Keratinocyte (primary cell): ENCODE measurements at places on chromosomes 13 and 19.

DNA sequence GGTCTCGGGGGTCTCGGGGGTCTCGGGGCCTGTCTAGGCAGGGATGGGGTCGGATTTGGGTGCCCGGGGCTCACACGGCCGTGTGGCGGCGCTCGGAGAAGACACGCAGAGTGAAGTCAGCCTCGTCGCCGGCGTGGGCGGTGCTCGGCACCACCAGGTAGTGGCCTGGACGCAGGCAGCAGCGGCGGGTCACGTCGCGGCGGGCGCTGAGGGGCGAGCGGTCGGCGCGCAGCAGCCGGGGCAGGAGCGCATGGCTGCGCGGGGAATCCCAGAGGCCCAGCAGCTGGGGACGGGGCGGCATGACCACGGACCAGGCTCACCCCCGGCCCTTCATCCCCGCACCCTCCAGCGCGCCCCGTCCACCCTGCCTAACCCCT is 8.2 kb downstream of the CAPN12 start:
- no peak for DNase-seq

DNA sequence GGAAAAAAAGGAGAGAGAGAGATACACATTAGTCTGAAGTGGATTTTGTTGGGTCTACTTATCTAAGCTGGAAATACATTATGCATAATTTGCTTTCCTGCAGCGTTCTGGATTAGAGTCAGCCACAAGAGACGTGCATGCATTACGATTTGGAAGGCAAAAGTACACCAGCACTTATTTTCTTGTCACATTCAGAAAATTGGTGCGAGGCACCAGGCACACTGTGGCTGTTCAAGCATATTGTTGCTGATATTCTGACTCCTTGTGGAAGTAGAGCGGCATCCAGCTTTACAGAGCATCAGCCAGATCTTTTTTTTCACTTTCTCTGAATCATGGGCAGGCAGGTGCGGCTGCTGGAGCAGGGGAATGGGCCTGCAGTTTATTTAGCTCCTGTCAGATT is 905.6 kb upstream of the SPRY2 start:
- no peak for DNase-seq

- DNase-seq: no peak
Measured at GRCh38 chr19:49064768-49065611, at the start of gene NTF4. Gene NTF4 (minus strand): TSS chr19:49064818. CDS start chr19:49061997, 2,821 bp downstream.

- no peak for DNase-seq
Measured at GRCh38 chr13:26021516-26021915, 30.3 kb downstream of the SHISA2 start.

GRCh38 chr19:9058905-9059667 is 27.8 kb upstream of the OR1M1 start:
- no peak for DNase-seq

DNA sequence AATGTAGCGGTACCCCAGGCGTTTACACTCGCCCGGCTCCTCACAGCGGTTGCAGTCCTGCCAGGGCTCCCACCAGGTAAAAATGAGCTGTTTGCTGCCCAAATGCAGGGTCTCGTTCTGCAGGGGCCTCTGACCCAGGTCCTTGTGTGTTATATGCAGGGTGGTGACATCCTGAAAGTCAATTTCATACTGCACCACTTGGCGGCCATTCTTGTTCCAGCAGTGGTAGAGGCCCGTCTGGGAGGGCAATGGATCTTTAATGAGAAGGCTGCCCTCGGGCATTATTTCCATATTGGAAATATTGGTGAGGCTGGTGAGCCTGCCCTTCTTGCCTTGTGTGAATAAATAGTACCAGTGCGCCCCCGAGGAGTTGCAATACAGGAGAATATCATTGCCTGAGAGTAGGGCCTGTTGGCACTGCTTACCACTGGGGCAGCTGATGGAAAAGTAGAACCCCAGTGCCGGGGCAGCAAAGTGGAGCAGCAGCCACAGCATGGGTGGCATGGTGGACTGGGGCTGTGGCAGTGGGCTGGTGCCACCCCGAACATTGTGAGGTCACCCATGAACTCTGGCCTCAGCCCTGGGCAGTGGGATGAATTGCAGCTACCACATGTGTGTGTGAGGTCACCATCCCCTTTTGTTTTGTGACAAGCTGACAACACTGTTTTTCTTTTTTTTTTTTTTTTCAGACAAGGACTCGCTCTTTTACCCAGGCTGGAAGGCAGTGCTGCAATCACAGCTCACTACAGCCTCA is at the start of gene FAM187B:
Gene FAM187B (minus strand): TSS at position 563 of the 754 bp plus-strand sequence. CDS start 59 bp downstream, at position 504.
- DNase-seq: no peak

GRCh38 chr13:100887729-100888151 is 213.1 kb upstream of the TMTC4 start:
- DNase-seq: no peak

GRCh38 chr13:39283072-39283471 is 244.8 kb downstream of the NHLRC3 start:
- no peak for DNase-seq

DNA sequence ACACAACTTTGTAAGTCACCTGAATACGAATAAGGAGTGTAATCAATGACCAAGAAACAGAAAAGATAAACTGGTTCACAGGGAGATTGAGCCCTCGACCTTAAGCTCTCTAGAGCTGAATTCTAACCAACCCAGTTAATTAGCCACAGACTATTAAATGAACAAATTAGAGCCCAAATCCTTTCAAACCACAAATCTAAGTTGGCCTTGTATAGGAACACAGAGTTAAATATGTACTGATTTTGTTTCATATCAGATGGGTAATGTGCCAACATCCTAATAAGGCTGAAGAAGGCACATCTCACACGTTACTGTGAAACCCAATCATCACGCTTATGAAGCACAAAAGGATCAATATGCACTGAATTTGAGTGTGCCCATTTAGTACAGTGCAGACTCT is 156.1 kb downstream of the LHFPL6 start:
- DNase-seq: no peak

GRCh38 chr13:23470790-23471614 is 37.5 kb upstream of the SACS start:
- no peak for DNase-seq

GRCh38 chr13:97621025-97621424 is 187.1 kb downstream of the RAP2A start:
- DNase-seq: no peak
